Hematopoietic multipotent progenitor cell treated with erythropoietin and hydrocortisone succinate and interleukin-3 and kit ligand, for 6 days (in vitro differentiated cells): ENCODE measurements at places on chromosomes 6 and 20.

DNA sequence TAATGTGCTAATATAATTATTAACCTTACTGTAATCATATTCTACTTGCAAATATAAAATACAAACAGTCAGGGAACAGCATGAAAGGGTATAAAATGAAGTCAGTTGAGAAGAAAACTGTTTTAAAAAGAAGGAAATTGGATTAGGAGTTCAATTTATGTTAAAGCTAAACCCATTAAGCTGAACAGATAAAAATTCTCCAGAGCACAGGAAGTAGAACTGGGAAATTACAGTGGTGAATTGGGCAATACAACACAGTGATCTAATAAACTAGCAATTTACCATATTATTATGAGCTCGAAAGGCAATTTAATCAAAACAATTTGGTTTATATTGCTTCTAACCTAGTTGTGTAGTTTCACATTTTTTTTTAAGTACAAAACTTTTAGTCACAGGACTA lies 407.4 kb upstream of the RGS17 start:
- DNase-seq, result no peak

DNA sequence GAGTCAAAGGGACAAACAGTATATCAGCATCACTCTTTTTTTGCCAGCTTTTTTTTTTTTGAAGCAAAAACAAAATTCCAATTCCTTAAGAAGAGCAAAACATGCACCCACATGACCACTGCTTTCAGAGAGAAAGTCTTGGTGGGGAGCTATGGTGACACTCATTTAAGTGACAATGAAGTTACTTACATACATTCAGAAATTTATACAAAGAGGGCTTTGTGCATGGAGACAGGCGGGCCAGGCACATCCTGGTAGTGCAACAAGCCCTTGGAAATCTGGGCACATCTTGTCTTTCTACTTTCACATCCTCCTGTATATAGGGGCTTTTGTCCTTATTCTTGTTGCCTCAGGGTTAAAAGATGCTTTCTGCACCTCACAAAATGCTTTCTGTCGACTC lies 55.9 kb downstream of the IL22RA2 start:
- DNase-seq, result no peak

DNA sequence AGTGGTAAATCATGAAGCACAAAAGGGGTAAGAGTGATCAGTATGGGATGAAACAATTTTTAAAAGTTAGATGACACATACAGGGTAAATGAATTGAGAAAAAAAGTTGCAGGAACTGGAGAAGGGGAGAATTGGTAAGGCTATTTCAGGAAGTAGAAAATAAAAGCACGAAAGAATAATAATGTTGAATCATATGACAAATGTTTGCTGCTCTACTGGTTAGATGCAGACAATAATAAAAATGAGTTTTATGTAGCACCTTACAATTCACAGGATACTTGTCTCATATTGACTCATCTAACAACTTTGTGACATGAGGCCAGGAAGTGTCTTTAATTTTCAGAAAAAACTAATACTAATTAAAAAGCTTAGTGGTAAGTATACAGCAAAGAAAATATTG lies 566.5 kb upstream of the MARCKS start:
- DNase-seq, result no peak

DNA sequence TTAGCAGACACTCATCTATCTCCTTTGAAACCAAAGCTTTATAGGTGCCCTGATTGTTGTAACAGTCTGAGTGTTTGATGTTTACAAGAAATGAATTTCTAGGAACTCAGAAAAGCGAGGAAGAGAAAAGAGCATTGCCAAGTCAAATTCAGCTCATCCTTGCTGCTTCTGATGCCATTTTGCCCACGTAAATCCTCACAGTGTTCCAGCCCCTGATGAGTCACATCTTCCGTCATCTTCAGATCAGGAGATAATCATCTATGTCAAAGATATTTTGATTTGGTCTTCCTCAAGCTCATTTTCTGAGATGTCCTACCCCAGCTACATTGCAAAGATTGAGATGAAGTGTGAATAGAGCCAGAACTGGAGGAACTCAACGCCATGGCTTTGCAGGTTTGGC lies 426.2 kb downstream of the BMP2 start:
- no peak for DNase-seq

DNA sequence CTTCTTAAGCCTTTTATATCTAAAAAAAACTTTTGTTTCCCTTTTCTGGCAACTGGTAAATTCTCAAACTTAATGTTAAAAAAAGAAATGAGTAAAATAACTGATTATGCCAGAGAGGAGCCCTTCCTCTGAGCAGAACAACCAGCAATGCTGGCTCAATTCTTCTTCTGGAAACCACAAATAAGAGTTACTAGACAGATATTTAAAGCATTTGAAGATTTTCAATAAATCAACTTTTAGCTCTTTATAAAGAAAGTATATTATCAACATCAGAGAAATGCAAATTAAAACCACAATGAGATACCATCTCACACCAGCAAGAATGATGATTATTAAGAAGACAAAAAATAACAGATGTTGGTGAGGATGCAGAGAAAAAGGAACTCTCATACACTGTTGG lies 61.1 kb upstream of the TCF21 start:
- no peak for DNase-seq

GRCh38 chr6:90940812-90941481 lies 354.1 kb upstream of the MAP3K7 start:
- DNase-seq, result peak; percentile 71

DNA sequence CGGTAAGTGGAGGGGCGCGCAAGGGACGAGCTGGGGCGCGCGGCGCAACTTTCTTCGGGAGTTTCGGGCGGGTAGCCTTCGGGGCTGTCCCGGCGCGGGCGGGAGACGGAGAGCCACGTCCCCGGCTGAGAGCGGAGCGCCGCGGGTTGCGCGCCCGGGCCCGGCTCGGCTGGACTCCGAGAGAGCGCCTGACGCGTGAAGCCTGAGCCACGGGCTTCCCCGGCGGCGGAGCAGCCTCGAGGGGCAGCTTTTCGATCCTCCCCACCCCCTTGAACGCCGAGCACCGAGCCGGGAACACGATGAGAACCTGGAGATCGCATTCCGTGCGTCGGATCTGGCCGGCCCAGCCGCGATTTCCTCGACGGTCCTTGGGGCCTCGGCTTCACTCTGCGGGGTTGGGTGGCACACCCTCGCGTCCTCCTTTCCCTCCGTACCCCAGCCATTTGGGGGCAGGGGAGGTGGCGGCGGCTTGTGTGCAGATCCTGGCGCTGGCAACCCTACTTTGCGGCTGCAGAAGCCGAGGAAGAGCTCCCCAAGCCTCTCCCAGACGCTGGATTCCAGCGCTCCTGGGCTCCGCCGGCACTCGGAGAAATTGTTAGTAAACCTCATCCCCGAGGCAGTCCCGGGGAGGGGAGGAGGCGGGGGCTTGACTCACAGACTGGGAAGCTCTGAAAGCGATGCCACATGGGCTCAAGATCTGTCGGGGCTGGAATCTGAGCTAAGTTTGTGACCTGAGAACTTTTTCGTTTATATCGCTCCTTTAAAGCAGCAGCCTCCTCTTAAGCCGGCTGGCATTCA lies 572 bp downstream of the DSE start:
- DNase-seq, result peak; percentile 34

GRCh38 chr6:44828780-44829179 lies 441.3 kb downstream of the CDC5L start:
- peak; percentile 5 for DNase-seq

DNA sequence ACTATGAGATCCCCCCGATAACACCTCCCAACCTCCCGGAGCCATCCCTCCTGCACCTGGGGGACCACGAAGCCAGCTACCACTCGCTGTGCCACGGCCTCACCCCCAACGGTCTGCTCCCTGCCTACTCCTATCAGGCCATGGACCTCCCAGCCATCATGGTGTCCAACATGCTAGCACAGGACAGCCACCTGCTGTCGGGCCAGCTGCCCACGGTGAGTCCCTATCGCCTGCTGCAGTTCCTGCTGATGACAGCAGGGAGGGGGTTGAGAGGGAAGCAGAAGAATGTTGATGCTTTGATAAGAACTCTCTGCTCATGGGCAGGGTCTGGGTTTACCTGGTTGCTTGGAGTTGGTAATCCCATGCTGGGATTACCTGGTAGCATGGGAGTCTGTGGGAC lies 91.9 kb downstream of the TOX2 start:
- no peak for DNase-seq

GRCh38 chr6:68634726-68635411 lies at the start of gene ADGRB3:
TSS of gene ADGRB3 (plus strand) at chr6:68635282. CDS start at chr6:68638676, 3,394 bp downstream.
- DNase-seq, result peak; percentile 62

GRCh38 chr6:80268865-80269730 lies 162.6 kb downstream of the BCKDHB start:
- no peak for DNase-seq

DNA sequence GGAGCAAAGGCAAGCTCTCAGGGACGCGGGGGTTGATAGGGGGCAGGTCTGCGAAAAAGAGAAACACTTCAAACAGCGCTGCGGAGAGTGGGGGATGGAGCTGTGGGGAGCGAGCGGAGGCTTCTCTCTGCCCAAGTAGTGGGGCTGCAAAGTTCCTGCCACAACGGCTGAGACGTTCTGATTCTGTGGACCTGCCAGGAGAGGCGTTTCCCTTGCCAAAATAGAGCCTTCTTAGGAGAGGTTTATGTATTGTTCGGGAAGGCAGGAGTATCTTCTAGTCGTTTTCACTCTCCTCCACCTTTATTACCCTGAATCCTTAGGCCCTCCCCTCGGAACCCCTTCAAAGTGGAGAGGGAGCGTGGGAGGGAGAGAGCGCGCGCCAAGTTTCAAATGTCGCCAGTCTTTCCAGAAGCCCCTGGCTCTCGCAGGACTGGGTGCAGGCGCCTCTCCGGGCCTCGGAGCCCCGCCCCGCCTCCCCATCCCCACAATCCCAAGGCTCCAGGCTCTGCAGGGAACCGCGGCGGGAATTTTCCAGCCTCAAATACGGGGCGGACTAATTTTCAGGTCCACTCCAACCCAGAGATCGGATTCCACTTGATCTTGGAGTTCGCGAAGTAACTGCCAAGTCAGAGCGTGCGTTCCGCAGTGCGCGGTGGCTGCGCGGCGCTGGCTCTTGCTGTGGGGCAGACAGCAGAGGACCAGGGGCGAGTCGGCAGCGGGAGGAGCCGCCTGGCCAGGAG lies 10.0 kb upstream of the POU3F2 start:
- no peak for DNase-seq

DNA sequence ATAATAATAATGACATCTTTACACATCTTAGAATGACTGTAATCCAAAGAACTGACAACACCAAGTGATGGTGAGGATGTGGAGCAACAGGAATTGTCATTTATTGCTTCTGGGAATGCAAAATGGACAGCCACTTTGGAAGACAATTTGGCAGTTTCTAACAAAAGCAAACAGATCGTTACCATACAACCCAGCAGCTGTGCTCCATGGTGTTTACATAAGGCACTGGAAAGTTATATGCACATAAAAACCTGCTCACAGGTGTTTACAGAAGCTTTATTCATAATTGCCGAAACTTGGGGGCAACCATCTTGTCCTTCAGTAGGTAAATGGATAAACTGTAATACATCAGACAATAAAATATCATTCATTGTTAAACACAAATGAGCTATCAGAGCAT lies 18.3 kb upstream of the ASF1A start:
- DNase-seq, result no peak

DNA sequence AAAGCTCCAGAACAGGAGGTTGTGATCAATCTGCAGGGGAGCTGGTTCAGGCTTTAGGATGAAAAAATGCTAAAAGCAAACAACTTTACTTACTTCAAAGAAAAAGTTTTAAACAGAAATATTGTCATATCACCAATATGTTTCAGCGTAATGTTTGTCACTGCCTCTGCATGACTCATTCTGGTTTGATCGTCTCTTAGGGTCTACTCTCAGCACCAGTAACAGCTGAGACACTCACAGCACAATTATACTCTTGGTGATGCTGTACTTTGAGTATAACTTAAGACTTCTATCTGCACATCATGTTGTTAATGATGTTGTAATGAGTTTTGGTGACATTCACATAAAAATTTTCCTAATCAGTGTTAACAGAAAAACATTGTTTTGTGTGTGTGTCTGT lies 665.4 kb downstream of the EPM2A start:
- DNase-seq, result no peak

GRCh38 chr6:73722318-73723060 lies 26.5 kb downstream of the CD109 start:
- DNase-seq, result peak; percentile 47

- no peak for DNase-seq
These were observed 25.9 kb downstream of the RIN2 start for GRCh38 chr20:19783966-19784401.

DNA sequence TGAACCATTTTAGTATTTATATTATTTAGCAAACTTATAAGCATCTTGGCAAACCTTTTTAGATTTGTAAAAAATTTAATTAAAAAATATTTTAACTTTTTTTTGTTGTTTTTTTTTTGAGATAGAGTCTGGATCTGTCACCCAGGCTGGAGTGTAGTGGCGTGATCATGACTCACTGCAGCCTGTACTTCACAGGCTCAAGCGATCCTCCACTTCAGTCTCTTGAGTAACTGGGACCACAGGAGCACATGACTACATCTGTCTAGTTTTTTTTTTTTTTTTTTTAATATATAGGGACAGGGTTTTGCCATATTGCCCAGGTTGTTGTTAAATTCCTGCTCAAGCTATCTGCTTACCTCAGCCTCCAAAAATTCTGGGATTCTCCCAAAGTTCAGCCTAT lies 161.1 kb downstream of the EYS start:
- DNase-seq, result no peak

DNA sequence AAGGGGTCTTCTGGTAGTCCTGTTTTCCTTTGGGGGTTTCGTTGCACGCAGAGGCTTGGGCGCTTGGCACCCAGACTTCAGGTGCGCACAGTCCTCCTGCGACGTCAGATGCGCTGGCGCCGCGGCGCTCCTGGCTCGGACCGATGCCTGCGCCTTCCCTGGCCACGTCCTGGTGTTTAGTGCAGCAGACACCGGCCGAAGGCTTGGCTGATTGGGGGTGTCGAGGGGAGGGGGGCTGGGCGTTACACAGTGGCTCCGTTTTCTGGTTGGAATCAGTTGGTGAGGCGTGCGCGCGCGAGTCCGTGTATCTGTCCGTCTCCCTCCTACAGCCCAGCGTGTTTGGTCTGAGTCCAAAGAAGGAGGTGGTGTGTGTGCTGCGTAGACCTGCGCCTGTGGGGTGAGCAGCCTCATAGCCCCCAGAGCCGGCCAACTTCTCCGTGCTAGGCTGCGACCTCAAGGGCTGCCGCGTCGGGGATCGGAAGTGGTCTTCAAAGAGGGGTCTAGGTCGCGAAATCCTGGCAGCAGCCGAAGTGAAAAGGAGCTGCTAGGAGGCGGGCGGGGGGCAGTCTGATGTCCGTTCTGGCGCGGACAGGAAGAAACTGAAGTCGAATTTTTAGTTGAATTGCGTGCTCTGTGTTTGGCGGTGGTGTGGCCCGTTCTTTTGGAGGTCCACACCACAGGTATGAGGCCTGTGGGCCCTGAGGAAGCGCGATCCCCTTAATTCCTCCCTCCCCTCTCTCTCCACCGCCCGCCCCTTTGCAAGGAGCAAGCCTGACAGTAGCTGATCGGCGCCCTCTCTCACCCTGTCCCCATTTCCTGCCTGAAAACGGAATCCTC lies 1.5 kb downstream of the SYNDIG1 start:
- DNase-seq, result no peak

GRCh38 chr6:139944131-139944530 lies 569.7 kb upstream of the CITED2 start:
- no peak for DNase-seq

- DNase-seq, result no peak
These were observed 109.4 kb downstream of the TBXT start for GRCh38 chr6:166058064-166058739.
